ENCODE measurements at places on chromosomes 3 and 15. TPM values are rescaled to one million over a fixed set of nuclear protein-coding genes. Genes with fewer than 3 reads are reported as not detected.

Gene FRMD5
- total RNA-seq: 0.26 TPM

Gene SERPINI2
- total RNA-seq: not detected

Gene CA12
- total RNA-seq: not detected

Gene KNL1
- 43.8 TPM for total RNA-seq

Gene TP63
- 0.53 TPM for total RNA-seq

Gene CCR1
- total RNA-seq: 58.6 TPM

Data from activated naive CD8-positive, alpha-beta T cell treated with anti-CD3 and anti-CD28 coated beads, Interleukin-2, amount 10 ng/mL, durations not matched to agents 7 days and 5 days (primary cell).